Endothelial cell of umbilical vein (primary cell): ENCODE measurements at places on chromosomes 1 and 21. TPM values are rescaled to one million over a fixed set of nuclear protein-coding genes. Genes with fewer than 3 reads are reported as not detected.

ZNF593OS gene
- not detected in 2 replicates for polyA plus RNA-seq

CCDC181 gene
- polyA plus RNA-seq, result 0.11 and 0.22 TPM in 2 replicates

PRAMEF27 gene
- not detected in 2 replicates for polyA plus RNA-seq

DNA sequence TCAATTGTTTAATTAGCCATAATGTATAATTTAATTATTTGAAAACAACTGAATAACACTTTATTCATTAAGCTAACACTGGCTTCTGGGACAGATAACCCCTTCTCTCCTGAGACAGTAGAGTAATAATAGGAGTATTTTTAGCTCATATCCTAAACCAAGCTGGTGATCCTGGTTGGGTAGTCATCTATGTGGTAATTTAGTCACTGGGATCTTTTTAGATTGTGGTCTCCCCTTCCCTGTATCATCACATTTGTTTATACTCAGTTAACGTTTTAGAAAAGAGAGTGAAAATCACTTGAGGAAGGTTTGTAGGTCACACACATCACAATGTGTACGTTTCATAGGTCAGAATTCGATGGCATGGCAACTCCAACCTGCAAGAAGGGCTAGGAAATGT lies 1356.6 kb upstream of the ADGRL2 start:
- DNase-seq, result no peak

DNA sequence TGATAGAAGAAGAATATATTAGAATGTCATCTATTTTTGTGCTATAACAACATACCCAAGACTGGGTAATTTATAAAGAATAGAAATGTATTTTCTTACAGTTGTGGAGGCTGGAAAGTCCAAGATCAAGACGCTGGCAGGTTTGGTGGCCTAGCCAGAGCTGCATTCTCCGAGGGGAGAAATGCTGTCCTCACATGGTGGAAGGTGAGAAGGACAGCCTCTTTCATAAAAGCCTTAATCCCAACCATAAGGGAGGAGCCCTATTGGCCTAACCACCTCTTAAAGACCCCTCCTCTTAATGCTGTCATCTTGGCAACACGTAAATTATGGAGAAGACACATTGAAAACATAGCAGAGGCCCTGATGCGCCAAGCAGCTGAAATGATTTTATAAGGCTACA lies 60.1 kb upstream of the KAZN start:
- no peak for DNase-seq

- DNase-seq, result no peak
Measured at GRCh38 chr1:170872663-170873062, 62.7 kb upstream of the MROH9 start.

- DNase-seq, result no peak
Measured at GRCh38 chr1:209686322-209686721, 11.1 kb downstream of the G0S2 start.

- DNase-seq, result peak; percentile 53
Measured at GRCh38 chr1:61301824-61302657, 219.7 kb downstream of the NFIA start.

DNA sequence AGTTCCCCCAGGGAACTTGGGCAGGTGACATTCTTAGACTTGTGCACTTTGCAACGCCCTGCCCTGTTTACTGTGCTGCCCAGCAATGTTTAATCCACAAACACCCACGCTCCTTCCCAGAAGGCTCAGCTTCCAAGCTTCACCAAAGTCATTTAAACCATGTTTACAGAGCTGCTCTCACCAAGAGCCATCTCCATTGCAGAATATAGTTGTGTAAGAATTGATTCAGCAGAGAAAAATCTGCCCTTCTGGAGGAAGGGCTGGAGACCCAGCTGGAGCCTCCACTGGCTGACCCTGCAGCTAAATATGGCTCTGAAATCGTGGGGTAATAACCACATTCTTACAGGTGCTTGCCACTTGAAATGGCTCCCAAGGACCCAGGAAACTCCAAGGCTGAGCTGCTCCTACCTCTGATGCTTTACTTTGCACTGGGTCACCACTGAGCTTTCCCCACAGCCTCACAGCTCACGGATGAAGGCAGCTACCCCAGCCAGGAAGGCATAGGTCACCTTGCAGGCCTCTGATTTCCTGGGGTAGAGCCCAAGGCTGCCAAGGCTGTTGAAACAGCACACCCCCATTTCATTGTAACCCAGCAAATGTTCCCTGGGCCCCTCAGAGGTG lies 8.7 kb downstream of the CAPN2 start:
- DNase-seq, result peak; percentile 24

DNA sequence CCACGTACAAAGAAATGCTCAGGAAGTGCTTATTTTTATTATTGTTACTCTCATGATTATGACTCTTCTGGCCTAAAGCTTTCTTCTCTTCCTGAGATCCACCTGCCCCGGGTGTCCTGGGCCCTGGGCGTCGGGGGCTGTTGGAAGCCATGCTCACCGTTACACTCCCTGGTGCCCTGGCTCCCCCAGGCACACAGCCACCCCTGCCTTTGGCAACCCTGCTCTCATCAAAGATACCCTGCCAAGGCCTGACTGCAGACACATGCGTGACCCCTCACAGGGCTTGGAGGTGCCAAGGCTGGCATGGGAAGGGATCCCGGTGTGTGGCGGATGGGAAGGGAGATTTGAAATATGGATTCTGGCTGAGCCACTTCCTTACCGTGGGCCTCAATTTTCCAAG lies 3.3 kb upstream of the KISS1 start:
- DNase-seq, result peak; percentile 35

DNA sequence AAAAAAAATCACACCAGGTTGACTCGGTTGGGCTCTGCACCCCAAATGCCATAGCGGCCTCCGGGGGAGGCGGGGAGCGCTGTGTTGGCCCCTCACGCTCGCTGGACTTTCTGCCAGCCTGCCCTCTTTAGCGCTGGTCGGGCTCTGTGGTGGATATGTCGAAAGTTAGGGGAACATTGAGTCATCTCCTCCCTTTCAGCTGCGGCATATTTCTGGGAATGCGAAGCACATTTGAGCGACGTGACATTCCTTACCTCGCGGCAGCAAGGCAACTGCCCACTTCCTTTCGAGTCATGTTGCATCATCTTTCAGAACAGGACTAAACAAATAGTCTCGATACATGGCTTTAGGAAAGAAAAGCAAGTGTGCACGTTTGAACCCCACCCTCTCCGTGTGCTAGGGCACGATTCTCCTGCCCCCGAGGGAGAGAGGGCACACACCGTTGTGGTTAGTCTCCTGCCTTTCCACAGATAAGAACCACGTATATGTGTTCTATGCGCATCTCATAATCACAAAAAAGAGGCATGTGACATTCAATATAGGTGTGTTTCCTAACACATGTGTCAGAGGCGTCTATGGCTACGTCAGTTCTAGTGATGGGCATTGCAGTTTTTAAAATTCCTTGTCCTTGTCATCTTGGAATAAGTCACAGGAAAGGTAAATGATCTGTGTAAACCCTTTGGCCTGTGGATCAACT lies 105.9 kb upstream of the SLC45A1 start:
- peak; percentile 92 for DNase-seq

DNA sequence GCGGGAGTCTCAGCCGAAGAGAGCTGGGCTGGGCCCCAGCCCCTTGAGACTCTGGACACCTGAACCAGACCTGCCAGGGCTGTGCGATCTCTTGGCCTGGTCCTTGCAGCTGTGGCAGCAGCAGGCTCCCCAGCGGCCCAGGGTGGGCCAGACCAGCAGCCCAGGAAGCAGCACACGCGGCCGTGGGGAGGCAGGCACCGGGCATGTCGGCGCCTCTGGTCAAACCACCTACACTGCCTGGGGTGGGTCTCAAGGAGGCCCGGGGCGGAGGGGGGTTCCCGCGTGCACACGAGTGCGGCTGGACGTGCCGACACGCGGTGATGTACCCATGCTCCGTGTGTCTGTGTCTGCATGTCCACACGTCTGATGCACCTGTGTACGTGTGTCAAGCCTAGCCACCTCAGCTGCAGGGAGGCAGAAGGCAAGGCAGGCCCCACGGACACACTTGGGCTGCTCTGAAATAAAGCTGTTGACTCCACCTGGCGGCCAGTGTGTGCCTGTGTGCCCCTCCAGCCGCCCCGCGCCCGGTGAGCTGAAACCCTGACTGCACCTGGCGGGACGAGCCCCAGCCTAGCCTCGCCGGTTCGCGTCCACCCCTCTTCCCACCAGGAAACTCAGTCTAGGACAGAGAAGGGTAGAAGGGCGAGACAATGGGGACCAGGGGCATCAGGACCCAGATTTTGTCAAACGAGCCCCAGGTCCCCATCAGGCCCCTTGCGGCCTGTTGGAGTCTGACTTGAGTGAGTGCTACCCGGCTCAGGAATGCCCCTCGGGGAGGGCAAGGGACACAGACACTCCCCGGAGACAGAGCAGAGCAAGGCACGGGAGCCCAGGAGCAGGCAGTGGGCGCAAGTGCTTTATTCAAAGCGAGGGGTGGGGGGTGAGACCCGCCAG lies 11.6 kb downstream of the SCNN1D start:
- peak; percentile 50 for DNase-seq

GRCh38 chr1:156935505-156936128 lies 15.2 kb downstream of the LRRC71 start:
- DNase-seq, result no peak
